ENCODE measurements at places on chromosomes 12 and 14.

- DNase-seq = no peak
These were observed 3.1 kb upstream of the HPD start for GRCh38 chr12:121861636-121862254.

GRCh38 chr12:38547586-38547985 is 231.0 kb downstream of the ALG10B start:
- no peak for DNase-seq

DNA sequence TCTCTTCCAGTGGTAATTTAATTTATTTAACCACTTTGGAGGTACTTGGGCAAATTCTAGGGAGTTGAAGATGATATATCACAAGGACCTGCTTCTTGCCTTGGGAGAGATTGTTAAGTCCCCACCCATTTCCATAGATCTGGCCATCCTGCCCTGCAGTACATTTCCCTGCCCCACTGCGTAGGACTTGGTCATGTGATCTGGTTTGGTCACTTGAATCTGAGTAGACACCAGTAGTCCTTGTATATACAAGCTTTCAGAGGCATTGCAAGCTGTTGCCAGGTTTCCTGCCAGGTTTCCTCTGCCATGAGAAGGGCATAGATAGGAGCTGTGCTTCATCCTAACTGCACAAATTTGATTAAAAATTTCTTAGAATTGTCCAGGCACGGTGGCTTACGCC is 200.0 kb downstream of the ADAMTS20 start:
- DNase-seq = no peak

GRCh38 chr12:100346660-100347059 is 10.2 kb upstream of the SLC17A8 start:
- peak; percentile 11 for DNase-seq

- DNase-seq = no peak
These were observed 1624.8 kb upstream of the FLRT2 start for GRCh38 chr14:83905157-83905556.

DNA sequence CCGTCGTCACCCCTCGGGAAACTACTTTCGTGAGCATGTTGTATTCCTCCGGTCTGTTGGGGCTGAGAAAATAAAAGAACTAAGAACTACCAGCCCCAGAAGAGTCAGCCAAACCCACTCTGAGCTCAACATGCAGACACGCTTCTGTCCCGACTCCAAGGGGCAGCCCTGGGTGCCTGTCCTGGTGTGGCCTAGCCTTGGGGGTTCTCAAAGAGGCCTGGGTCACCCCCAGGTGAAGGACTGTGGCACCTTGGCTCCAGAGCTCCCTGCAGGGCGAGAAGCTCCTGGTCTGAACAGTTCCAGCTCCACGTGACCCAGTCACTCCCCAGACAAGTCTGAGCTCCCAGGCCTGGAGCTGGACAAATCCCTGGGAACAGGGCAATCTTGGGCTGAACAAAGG is 87.0 kb downstream of the VWF start:
- no peak for DNase-seq

GRCh38 chr14:106021832-106022231 is 495.4 kb downstream of the TMEM121 start:
- no peak for DNase-seq

DNA sequence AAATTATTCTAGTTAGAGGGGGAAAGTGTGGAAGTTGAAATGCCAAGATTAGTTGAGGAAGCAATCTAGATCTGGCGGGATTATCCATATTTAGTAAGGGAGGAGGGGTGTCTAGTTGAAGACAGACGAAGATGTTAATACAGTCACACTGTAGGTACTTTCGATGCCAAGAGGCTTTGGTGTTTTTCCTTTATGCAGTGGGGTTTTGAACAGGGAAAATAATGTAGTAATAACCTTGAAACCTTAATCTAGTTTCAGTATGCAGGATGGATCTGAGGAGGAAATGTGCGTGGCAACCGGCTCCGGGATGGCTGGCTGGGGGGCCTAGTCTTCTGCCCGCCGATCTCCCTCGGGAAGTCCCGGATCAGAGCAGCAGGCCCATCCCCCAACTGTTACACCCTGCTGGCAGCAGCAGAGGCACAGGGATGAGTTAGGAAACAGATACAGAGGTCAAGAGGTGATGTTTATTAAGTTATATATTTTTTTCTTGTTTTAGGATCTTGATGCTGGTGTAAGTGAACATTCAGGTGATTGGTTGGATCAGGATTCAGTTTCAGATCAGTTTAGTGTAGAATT is 27.4 kb downstream of the MDM2 start:
- DNase-seq = no peak

- no peak for DNase-seq
These were observed 84.8 kb upstream of the LRFN5 start for GRCh38 chr14:41521891-41522290.

- DNase-seq = peak; percentile 53
These were observed 139.1 kb downstream of the SPTSSA start for GRCh38 chr14:34322940-34323418.

- no peak for DNase-seq
These were observed 32.1 kb upstream of the ARID2 start for GRCh38 chr12:45697371-45697770.

DNA sequence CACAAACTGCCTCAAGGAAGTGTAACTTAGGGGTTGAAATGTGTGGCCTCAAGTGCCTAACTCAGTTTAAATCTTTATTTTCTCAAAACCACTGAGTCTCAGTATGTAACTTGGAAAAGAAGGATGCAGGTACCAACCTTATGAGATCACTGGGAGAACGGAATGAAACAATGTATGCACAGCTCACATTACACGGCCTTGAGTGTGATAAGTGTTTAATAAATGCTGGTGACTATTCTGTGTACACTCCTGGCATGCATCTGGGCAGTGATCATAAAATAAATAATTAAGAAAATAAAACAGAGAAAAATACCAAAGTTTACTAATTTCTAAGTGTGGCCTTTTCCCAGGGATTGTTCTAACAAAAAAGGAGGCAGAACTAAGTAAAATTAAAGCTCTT is 974.5 kb upstream of the FLRT2 start:
- DNase-seq = no peak

- no peak for DNase-seq
These were observed 852.4 kb upstream of the MDGA2 start for GRCh38 chr14:48527832-48528231.

DNA sequence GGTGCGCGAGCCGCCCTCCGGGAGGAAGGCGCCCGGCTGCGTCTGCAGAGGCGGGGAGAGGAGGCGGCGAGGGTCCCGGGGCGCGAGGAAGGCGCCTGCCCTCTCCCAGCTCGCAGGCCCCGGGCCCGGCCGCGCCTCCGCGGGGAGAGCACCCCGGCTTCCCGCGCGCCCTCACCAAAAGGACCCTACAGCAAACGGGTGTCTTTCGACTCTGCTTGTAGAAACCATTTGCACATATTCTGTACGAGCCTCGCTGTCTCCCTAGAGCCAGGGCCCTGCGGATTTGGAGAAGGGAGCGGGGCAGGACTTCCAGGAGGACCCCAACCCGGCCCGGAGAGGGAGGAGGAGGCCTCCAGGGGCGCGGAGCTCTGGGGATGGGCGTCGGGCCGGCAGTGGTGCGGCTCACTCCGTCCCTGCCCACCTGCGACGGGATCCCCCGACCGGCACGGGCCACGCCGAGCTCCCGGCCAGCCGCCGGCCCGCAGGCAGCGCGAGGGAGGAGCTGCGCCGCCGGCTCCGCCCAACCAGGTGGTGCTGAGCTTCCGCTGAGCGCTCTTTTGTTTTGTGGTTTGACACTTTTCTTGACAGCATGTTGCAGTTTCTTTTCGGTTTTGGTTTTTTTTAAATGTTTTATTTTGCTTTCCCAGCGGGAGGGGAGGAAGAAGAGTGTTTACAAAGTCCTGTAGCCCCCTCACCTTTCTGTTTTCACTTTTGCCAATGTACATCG is 103.3 kb upstream of the FKBP4 start:
- DNase-seq = peak; percentile 30

GRCh38 chr12:98002887-98003493 is 512.4 kb upstream of the TMPO start:
- DNase-seq = peak; percentile 3

- no peak for DNase-seq
These were observed 210.0 kb downstream of the RASSF9 start for GRCh38 chr12:85626001-85626783.

DNA sequence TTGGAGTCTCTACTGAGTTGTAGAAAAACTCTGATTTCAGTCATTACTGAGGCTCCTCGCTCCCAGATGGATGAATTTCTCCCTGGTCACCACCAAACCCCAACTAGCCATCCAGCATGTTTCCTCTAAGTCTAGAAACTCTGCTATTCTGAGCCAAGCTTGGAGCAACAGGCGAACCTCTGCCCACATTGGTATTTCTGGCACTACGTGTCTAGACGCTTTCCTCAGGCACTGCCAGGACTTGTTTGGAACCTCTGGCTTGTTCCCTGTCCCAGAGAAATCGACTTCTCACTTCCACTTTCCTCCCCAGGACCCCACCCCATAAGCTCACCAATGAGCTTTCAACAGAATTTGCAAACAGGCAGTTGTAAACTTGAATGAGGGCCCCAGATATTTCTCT is 27.6 kb downstream of the WSCD2 start:
- no peak for DNase-seq

DNA sequence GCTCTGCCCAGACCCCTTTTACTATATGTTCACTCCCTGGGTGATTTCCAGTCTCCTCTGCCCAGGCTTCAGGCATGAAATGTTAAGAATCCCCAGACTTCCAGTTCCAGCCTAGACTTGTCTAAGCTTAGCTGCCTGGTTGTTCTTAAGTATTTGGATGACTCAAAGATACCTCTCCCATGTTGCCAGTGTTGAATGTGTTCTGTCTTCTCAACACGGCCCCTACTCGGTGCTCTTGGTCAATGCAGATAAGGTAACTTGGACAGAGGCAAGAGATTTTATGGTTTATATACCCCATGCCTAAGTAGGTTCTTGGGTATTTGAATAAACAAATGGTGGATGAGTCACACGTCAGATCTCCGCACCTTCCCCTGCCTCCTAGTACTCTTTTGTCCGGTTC is 13.6 kb downstream of the PIWIL1 start:
- no peak for DNase-seq

DNA sequence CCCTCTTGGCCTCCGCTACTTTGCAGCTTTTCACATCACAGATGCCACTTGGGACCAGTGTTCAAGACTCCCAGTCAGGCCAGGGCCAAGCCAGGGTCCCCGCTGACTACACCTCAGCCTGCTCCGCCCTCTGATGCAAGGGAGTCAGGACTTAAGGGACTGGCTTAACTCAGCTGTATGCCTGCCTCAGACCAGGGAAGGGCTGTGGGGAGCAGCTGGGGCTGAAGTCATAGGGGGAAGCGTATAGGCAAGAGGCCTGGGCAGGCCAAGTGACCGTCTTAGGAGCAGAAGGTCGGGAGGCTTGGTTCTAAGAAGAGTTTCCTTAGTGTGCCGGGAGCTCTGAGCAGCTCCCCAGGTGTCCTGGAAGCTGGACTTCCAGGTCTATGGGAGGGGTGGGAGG is 21.9 kb downstream of the KDM2B start:
- no peak for DNase-seq

DNA sequence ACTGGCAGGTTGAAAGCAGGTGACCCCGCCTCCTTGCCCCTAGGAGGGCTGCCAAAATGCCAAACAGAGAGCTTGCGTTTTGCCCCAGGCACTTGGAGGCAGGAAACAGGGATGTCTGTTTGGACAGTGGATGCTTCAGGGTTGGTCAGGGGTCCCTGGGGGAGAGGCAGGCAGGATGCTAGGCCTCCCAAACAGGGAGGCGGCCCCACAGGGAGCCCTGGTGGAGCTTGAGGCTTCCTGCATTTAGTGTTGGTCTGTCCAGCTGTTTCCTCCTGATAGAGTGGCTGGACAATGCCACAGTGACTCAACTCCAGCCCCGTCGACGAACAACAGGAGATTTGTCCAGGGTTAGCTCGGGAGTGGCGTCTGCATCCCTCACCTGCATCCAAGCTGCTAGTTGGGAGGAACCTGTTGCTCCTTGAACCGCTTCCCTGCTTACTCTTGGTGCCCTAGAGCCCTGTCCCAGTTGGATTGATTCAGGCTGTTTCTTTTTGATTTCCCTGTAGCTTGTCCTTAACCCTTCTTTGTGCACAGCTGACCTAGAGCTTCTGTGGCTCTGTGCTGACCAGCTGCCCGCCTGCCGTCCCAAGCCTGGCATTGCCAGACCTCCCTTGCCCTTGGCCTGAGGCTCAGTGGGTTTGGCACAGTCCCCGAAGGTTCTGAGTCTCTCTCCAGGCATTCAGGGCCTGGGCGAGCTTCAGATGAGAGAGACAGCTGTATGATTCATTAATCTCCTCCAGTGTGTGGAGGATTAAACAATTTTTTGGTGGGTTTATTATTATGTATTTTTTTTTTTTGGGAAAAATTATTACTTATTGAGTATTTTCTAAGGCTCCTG is 45.9 kb downstream of the TSPAN9 start:
- no peak for DNase-seq

DNA sequence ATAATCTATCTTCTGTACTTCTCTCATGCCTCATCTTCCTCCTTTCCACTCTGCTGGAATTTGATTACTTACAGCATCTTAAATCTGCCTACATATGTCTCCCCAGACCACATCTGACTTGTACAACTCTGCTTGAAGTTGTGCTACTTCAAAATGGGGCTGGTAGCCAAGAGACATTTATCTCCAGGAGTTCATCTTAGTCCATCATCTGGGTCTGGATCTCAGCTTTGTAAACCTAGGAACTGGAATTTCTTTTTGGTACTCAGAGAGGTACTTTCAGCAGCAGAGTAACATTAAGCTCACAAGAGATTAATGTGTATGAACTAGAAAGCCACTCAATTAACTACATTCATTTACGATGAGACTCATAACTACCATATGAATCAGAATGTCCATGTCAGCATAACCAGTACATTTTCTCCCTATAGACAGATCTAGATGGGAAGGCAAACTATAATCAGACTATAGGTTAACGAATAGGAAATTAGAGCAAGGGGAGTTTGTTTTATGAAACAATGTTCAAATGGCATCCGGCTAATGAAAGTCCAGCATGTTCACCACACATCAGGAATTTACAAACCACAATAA is 178.8 kb downstream of the CEP128 start:
- DNase-seq = no peak

GRCh38 chr12:53062977-53063707 is 13.3 kb downstream of the TNS2 start:
- DNase-seq = no peak

GRCh38 chr12:131239384-131240094 is 285.8 kb downstream of the ADGRD1 start:
- DNase-seq = no peak

DNA sequence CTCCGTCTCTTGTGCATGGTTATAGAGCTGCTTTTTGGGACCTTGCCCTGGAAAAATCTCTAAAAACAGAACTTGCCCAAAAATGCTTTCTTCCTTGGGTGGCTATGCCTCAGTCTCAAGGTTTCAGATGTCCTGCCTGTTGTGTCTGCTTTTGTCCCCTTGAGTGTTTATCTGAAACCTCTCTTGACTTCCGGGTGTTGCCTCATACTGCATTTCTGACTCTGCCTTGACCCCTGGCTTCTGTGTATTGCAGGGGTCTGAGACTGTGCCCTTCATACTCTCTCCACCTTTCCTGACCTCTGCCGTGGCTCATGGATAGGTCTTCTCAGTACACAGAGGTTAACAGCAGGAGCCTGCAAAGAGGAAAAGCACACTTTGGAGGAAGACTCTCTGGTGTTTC is 124.8 kb upstream of the NTF3 start:
- no peak for DNase-seq

All from NCI-H524 treated with DMSO at 0.1 percent for 48 hours (cell line).